Stimulated activated CD8-positive, alpha-beta memory T cell treated with anti-CD3 and anti-CD28 coated beads, Interleukin-2, amount 100 ng/mL, for 1 hour (primary cell): ENCODE measurements at places on chromosomes 4 and X.

GRCh38 chrX:31039327-31039711 lies 32.5 kb downstream of the FTHL17 start:
- DNase-seq, result no peak

DNA sequence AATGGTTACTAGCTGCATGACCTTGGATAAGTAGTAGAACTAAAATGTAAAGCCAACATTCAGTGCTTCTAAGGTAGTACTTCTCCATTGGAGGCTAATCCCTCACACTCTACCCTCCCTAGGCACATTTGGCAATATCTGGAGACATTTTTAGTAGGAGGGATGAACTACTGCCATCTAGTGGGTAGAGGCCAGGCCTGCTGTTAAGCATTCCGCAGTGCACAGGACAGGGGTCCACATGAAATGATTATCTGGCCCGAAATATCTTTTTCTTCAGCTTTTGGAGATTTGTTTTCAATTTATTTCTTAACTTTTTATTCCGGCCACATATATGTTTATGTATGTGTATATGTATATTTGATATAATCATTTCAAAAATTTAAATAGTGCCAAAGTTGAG lies 36.0 kb upstream of the SPANXC start:
- DNase-seq, result no peak

GRCh38 chrX:153644356-153645125 lies 2.5 kb upstream of the DUSP9 start:
- DNase-seq, result no peak

DNA sequence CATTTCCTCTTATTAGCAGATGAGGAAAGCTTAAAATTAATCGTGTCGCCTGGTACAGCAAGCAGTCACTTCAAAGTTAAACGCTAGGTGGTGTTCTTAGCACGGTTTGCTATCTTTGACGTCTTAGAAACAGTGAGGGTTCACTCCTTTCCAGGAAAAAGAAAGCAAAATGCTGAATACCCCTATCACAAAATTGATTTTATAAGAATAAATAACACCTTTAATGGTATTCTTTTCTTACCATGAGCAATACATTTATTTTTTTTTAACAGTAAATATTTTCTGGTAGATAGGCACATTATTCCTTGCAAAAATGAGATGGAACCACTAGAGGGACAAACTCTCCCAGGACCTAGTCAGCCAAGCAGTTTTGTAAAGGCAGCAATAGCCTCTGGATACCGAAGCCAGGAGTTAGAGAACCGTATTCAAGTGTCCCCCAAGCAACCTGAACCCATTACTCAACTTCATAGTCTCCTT lies 153.9 kb downstream of the KDR start:
- no peak for DNase-seq

DNA sequence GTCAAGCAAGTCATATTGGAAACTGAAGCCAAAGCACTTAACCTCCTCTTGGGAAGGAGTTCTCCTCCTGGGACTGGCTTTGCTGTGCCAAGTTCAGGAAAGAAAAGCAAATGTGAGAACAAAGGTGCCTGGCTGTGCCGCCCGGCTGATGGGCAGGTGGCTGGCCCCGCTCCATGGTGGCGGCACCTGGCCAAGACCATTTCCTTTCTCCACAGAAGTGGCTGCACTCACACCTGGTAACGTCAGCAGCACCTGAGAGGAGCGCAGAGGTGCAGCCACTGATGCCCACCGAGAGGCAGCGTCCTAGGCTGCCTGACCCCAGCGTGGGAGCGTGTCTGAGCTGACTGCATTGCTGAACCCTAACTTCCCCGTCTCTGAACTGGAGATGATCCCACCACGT lies 54.3 kb downstream of the DCTD start:
- DNase-seq, result no peak

DNA sequence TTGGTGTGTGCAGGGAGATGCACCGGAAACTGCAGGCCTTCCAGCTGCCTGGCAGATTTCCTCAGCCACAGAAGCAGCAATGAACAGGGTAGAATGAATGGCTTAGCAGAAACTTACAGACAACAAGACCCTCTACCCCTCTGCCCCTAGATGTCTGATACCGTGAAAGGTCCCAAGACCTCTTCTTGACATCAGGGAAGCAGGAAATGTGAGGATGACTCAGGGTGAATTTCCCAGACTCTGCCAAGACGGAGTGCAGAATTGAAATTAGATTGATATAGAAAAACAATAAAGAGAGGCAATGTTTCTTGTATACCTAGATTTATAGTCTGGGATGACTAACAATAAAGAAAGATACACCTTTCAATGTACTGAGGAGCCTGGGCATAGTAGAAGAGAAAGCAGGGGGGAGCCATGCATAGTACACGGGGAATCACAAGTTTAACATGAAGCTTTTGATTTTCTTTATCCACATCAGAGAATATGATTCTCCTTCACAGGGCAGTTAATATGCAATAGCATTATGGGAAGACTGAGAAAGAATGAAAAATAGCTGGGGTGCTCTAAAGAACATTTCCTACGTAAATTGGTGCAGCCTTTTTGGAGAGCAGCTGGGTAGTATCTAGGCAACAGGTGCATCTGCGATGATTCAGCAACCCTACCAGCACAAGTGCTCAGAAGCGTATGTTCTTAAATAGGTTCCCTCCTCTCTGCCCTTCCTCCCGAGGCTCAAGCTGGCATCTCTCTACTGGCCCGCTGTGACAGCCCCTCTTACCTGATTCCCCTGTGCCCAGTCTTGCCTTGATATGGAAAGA lies 18.3 kb upstream of the CXCR3 start:
- no peak for DNase-seq

DNA sequence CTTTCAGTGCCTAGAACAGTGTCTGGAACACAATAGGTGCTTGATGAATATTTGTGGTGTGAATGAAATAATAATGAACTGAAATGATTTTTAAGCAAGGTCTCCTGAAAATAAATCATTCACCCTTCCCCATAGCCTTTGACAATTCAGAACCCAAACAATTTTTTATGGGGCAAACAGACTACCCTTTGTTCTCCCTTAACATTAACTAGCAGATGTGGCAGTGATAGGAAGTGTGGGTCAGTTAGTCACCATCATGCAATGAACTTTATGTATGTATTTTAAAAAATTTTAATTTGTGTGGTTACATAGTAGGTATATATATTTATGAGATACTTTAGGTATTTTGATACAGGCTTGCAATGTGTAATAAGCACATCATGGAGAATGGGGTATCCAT lies 27.2 kb upstream of the CD40LG start:
- no peak for DNase-seq

DNA sequence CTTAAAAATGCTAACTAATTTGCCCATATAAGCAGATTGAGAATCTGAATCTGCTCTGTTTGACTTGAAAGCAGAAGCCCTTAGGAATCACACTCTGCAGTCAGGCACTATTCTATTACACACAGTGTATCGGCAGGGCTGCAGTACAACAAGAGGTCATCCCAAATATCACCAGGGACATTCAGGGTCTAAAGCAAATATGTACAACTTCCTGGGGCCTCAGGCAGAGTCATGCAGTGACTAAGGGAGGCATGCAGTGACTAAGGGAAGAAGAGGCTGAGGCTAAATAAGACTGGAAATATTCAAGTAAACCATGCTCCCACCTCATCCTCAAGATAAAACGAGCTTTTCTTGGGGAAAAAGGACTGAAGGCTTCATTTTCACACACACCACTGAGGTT lies 20.9 kb downstream of the MAPK10 start:
- no peak for DNase-seq

DNA sequence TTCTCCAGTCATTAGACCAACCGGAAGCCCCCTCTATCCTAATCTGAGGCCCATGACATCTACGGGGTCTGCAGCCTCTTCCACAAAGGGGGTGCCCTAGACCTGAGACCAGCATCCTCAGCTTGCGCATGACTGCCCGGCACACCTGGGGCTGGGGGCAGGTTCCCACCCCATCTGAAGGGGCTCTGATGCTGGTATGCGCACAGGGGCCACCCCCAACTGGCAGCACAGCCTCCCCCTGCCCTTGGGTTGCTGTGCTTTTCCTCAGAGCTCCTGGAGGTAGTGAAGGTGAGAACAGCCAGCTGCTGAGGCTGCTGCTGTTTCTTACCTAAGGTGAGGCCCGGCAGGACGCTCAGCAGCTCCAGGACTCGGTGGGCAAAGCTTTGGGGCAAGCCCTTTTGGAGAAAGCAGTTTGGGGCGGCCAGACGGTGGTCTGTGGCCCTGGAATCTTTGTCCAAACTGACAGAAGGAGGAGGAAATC lies 18.9 kb upstream of the CPLX1 start:
- no peak for DNase-seq

- no peak for DNase-seq
These were observed 11.3 kb upstream of the YTHDC1 start for GRCh38 chr4:68361146-68361589.

GRCh38 chrX:16826207-16826606 lies 39.9 kb downstream of the TXLNG start:
- no peak for DNase-seq

DNA sequence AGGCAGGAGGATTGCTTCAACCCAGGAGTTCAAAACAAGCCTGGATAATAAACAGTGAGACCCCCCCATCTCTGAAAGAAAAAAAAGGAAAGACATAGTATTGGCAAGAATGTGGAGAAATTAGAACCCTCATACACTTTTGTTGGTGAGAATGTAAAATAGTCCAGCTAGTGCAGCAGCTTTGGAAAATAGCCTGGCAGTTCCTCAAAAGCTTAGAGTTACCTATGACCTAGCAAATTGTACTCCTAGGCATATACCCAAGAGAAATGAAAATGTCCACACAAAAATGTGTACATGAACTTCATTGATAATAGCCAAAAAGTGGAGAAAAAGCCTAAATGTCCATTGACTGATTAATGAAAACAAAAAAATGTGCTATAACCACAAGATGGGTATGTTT lies 21.3 kb downstream of the THAP9 start:
- DNase-seq, result no peak
